Stromal cell of bone marrow (primary cell): ENCODE measurements at places on chromosomes 2 and 18.

- DNase-seq = no peak
Measured at GRCh38 chr2:70526126-70526525, 27.5 kb downstream of the TGFA start.

GRCh38 chr18:40935423-40935822, 1019.6 kb upstream of the PIK3C3 start:
- peak; percentile 8 for DNase-seq

DNA sequence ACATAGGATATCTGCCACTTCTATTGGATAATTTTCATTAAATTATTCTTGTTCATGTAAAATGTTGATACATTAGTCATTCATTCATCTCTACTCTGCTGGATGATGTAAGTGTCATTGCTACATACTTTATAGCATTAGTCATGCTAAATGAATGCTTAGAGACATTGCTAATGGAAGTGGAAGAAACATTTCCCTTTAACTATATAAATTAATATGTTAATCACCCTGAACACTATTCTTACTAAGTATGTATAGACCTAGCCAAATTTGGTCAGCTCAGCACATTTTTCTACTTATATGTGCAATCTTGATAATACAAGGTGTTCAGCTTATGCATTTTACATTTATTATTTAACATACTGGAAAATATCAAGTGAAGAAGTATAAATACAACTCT, 160.2 kb downstream of the DPP4 start:
- DNase-seq = peak; percentile 13

DNA sequence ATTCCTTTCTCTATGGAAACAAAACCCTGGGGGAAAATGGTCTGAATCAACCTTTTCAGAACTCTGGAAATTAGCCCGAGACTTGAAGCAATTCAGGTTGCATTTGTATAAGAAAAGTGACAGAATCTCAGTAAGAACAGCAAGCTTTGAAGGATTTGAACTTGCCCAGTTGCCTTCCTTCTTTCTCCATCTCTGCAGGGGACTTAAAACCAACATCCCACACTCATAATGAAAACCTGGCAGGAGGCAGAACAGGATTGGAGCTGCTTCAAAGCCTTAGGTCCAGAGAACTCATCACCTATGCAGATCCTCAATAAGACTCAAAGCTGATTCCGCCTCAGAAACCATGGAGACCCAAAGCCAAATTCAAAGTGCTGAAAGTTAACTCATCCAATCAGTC, 790.5 kb upstream of the ID2 start:
- no peak for DNase-seq

DNA sequence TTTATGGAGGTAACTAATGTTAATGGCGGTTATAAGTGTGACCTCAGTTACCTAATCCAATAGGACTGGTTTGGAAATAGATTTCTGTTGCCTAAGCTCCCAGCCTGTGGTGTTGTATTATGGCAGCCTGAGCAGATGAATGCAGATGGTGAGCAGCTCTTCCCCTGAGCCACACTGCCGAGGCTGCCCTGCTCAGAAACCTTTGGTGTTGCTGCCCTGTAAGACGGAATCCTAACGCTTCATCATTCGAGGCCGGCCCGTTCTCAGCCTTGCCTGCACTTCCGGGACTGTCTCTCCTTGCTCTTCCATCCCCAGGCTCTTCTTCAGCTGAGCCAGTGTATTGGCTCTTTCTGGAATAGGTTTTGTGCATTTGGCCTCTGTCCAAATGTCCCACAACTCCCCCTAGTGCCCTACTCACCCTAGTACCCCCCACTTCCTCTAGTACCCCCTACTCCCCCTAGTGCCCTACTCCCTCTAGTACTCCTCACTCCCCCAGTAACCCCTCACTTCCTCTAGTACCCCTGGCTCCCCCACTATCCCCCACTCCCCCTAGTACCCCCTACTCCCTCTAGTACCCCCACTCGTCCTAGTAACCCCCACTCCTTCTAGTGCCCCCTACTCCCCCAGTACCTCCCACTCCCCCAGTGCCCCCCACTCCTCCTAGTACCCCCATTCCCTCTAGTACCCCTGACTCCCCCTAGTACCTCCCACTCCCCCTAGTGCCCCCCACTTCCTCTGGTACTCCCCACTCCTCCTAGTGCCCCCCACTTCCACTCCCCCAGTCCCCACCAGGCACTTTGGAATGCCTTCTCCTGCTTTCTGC, 106.0 kb upstream of the TAF1B start:
- no peak for DNase-seq

- no peak for DNase-seq
Measured at GRCh38 chr18:63373161-63373560, 6.2 kb upstream of the KDSR start.

GRCh38 chr2:219433666-219434467, 776 bp upstream of the SPEG start:
- DNase-seq = no peak

DNA sequence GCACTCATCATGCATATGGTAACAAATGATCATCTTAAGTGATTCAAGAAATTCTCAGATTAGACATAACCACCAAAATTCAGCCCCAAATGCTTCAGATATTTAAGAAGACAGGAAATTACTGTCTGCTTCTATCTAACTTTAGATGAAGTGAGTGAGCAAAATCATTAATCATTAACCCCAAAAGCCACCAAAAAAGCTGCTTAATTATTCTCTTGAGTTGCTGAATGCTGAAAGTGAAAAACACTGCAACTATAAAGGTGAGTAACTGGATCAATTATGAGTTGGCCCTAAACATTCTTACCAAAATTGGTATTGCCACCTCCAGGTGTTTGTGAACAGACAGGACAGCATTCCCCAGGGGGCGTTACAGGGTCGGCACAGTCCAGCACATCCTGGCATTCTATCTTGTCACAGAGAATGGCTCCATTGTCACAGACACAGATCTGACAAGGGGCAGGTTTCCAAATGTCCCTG, 69.6 kb downstream of the COL5A2 start:
- DNase-seq = no peak

- DNase-seq = peak; percentile 51
Measured at GRCh38 chr2:67526283-67526682, 129.2 kb downstream of the ETAA1 start.

DNA sequence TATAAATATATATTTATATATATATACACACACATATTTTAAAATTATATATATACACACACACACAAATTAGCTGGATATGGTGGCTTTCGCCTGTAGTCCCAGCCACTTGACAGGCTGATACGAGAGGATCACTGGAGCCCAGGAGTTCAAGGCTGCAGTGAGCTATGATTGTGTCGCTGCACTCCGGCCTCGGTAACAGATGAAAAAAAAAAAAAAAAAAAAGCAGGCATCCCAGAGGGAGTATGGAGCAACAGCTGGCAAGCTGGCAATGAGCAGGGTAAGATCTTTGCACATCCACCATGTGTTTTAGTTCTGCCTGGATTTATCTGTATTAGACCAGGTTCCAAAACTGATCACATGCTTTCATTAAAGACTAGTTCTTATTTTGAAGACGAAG, 170.1 kb downstream of the MAP2 start:
- no peak for DNase-seq

DNA sequence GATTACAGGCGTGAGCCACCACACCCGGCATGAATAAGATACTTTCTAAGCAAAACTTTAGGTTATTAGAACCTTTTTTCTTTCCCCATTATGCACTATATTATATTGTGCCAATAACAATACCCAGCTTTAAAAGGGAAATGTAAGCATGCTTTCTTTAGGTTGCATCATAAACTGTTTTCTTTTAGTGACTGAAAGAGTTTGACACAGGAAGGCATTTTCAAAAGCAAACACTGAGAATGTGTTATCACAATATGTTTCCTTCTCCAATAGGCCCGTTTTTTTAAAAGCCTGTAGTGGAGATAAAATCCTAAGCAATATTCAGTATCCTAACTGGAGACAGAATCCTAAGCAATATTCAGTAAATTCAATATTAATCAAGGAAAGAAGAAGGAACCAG, 16.7 kb upstream of the EPB41L5 start:
- no peak for DNase-seq

- no peak for DNase-seq
Measured at GRCh38 chr18:79695856-79696850, 16.6 kb downstream of the CTDP1 start.

- peak; percentile 55 for DNase-seq
Measured at GRCh38 chr2:148244593-148245292, 223.9 kb downstream of the MBD5 start.
